GM03348 (cell line): ENCODE measurements at places on chromosomes 3 and 15.

GRCh38 chr3:14130230-14130629 lies 5.4 kb downstream of the TMEM43 start:
- no peak for DNase-seq

DNA sequence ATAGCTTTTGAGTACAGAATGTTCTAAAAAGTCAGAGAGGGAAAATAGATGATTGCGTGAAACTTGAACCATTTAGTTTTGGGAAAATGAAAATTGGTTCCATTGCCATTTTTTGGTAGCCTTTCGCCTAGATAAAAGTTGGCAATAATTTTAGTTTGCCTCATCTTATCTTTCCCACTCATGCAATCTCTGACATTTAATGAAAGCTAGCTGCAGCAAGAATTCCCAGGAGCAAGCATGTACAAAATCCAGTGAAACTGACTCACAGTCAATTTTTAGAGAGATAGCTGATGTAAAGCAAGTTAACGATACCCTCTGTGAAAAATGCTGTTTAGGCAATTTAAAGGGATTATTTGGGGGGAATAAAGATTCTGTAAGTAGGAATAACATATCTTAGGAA lies 797.4 kb downstream of the GRM7 start:
- DNase-seq = no peak

DNA sequence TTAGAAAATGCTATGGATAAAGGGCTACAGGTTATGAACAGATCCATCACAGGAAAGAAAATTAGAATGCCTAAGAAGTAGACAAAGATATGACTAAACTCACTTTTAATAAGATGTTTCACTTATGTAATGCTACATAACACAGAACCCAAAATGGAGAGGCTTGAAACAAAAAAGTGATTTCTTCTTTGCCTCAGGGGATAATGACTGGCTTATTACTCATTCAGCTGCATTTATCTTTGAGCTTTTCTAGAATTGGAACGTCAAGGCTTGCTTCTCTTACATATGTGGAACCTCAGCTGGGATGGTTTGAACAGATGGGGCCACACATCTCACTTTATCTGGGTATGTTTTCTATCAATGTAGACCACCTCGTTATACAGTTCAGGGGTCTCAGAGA lies 120.6 kb upstream of the EPHA3 start:
- peak; percentile 39 for DNase-seq

DNA sequence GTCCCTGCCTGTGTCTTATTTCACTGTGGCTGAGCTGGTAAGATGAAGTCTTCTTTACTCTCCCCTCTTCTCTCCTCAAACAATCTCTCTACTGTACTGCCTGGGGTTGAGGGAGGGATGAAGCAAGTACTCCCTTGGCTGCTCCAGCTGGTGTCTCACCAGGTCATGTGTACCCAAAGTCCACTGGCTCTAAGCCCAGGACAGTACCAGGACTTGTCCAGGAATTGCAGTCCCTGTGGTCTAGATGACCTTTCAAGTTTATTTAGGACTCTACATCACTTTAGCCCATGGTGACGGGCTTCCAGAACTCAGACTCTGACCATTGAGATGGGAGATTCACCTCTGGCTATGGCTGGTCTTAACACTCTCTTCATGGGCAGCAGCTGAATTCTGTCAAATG lies 17.5 kb upstream of the SLC27A2 start:
- no peak for DNase-seq
